Stimulated activated CD4-positive, alpha-beta T cell treated with anti-CD3 and anti-CD28 coated beads, TNF-alpha, amount 100 ng/mL, for 24 hours (primary cell): ENCODE measurements at places on chromosomes 6 and 20.

DNA sequence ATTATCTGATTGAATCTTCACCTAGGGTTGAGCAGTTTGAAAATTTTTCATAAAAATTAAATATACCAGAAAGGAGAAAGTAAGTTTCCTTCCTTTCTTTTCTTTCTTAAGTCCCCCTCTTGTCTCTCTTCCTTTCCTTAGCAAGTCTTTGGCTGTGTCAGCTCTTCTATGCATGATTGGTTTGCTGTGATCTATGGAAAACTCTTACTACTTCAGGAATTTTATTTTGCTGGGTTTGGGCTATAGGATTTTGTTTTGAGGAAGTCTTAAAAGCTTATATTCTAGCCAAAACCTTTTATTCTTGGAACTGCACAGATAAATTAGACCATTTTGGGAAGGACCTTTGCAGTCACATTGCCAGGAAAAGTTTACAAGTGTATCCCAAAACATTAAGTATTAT is 173.4 kb upstream of the CITED2 start:
- no peak for DNase-seq

DNA sequence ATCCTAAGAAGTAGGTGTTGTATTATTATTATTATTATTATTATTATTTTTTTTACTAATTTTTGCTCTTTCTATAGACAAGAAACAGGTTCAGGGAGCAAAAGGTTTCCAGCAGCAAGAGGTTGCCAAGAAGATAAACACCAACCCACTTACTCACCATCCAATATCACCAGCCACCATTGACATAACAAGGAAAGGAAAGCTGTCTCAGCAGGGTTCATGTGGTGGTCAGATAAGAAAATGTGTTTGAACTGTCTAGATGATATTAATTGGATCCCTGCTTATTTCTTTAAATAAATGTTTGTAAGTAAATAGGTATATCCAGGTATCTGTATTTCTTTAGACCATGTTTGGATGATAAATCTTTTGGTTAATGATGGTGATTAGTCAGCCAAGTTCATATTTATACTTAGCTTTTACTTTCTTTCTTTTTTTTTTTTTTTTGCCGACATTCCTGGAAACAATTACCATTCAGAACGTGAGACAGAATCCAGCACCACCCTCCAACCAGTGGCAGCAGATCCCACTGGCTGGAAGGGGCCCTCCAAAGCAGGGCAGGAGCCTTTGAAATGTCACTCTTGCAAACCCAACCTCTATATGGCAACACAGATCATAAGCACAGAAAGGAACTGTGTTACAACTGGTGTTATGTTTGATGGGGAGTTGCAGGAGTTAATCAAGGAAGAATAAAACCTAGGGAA is 139.2 kb upstream of the ECI2 start:
- DNase-seq = no peak

DNA sequence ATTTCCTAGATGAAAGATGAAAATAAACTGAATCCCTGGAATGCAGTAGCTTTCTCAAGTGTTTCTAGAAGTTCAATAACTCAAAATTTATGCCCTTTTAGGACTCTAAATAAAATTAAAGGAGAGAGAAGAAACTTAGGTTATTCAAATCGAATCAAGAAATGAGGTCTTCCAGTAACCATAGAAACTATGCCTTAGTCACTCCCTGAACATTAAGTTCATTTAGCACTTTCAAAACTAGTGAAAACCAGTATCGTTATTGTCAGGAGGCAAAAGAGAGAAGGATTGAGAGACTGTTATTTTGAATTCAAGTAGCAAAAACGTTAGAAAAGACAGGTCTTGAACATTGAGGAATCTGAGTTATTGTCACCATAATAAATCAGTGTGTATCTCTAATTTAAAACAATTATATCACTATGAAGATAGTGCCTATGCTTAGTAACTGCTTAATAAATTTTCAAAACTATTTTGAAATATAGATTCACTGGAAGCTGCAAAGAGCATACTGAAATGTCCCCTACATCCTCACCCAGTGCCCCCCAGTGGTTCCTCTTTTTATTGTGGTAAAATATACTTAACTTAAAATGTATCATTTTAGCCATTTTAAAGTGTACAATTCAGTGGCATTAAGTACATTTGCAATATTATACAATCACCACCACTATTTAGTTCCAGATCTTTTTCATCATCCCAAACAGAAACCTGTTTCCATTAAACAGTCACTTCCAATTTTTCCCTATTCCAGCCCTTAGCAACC is 4.6 kb downstream of the RPP21 start:
- no peak for DNase-seq

DNA sequence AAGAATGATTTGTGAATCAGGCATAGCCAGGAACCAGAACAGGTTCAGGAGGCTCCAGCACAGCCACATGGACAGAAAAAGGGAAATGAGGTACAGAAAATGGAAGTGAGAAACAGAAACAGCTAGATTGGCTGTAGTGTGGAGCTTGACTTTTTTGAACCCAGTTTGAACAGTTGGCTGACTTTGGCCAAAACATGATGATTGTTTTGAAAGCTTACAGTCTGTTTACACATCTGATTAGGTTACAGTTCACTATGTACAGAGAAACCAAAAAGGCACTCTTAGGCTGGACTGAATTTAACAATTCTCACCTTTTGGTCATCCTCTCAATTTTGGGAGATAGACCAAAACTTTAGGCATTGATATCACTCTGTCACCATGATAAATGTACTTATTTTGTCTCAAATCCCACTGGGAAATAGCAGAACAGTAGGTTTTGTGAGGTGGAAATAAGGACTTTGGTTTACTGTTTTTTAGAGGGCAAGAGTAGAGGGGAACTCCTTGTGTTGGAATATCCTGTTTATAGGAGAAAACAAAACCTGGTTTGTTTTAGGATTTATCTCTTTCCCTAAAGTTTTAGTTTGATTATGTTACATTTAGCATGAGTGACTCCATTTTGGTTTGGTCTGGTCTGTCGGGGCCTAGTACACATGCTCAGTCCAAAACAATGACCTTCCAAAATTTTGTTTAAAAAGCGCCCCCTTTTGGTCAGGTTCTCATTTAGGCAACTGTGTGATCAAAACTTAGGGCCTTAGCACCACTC is 123.1 kb downstream of the OLIG3 start:
- DNase-seq = no peak
